ENCODE measurements at places on chromosomes 3 and 15.
A peak's percentile ranks its signal among the peaks of the same experiment; 100 is the strongest.

DNA sequence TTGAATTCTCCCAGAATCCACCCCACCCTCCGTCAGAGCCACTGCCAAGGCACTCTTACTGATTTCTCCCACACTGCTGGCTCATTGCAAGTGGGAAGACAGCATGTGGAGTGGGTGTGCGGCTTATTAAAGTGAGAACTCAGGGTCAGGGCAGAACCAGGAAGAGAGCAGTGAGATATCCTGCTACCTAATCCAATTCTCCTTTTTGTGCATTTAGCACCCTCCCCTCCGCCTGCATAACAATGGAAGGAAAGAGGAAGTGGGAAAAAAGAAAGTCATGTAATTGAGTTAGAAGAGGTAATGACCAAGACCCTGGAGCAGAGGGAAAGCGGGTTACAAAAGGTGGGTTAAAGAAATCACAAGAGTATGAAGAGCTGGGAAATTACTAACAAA lies 27.8 kb upstream of the PIK3CB start:
- DNase-seq: no peak

- no peak for DNase-seq
Measured at GRCh38 chr3:4681301-4681700, 188.2 kb downstream of the ITPR1 start.

GRCh38 chr3:64031540-64032508 lies 8.5 kb upstream of the PSMD6 start:
- no peak for DNase-seq

DNA sequence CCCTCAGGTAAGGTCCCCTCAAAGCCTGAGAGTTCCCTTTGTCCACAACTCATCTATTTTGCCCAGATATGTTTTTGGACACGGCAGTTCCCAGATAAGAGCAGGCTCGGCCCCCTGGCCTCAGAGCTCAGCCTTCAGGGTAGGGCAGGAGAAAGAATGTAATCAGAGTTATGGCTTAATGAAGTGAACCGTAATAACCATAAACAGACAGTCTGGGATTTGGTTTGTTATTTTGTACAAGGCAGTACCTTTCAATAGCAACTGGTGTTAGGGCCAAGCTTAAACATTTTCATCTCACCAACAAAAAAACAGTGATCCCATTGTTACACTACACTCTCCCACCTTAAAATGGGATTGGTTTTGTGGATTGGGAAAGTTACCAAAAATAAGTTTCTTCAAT lies 12.2 kb upstream of the ALDH1A3 start:
- DNase-seq: no peak

GRCh38 chr3:20097015-20097414 lies 56.8 kb downstream of the KAT2B start:
- peak; percentile 53 for DNase-seq

DNA sequence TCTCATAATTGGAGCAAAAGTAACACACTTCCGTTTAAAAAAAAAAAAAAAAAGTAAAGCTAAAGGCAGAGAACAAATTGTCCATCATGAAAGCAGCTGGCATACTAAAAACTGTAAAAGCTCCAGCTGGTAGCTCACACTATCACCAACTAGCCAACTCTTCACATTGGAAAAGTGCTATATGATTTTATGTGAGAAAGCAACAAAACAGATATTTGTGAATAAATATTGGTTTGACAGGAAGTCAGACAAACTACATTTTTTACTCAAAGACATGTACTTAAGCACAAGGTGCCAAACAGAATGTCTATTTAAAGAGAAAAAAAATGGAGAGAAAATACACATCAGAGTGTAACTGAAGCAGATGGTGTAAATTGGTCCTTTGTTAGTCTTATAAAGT lies 231.2 kb upstream of the CADM2 start:
- DNase-seq: no peak

DNA sequence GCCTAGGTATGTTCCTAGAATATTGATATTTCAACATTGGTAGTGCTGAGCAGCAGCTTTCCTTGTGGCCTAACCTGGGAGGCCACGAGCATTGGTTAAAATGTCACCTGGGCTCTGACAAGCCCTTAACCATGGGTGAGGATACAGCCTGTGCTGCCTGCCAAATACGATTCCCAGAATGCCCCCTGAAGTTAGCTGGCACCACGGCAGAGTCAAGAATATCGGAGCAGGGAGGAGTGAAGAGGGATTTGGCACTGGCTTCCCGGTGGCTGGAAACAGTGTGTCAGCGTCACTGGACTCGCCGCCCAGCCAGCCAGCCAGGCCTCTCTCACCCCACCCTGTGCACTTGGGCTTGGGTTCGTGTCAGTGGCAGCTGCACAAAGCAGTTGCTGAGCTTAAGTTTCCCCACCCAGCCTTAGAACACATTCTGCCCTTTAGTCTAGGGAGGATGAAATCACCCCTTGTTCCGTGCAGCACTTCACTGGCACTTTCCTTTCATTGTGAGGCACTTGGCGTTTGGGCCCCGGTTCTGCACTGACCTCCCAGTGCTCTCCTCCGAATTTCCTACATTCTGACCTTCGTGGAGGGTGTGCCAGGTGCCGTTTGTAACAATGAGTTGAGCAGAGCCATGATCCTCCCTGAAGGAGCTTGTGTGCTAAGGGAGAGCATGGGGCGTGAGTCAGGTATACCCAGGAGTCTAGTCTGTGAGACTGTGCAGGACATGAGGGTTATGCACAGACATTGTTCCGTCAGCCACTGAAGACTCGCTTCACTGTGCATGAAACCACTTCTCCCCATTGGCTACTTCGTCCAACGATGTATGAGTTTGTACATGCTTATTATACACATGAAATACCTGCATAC lies 152.8 kb upstream of the BHLHE40 start:
- peak; percentile 32 for DNase-seq
